ENCODE measurements at places on chromosomes 13 and 19.

- no peak for DNase-seq
Observed at GRCh38 chr13:98274921-98275487, 97.9 kb upstream of the RNF113B start.

- DNase-seq: no peak
Observed at GRCh38 chr19:35083691-35084508, 31.7 kb upstream of the FXYD3 start.

DNA sequence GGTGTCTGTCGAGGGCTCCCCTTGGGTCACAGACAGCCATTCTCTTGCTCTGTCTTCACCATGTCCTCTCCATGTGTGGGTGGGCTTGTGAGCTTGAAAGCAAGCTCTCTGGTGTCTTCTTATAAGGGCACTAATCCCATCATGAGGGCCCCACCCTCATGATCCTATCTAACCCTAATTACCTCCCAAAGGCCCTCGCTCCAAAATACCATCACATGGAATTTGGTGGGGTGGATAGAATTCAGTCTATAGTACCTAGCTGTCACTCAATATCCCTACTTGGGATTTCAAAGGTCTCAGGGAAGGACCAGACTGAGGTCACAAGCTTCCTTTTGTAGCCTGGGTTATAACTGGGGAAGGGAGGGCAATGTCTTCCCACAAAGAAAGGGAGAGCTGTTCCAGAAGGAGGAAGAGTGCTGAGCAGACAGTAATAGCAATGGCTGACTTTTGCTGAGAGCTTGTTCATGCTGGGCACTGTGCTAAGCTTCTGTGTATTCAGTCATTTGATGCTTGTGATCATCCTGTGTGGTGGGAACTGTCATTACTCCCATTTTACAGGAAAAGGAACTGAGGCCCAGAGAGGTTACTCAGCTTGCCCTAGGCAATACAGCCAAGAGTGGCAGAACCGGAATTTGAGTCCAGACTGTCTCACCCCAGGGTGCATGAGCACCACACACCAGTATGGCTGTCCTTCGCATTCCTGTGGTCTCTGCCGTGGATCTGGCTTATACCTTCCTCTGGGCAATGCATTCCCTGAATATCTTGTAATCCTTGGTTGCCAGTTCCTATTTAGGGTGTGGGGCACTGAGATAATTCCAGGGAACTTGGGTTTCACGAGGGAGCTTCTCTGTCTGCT, 8.2 kb downstream of the FXYD5 start:
- DNase-seq: no peak

DNA sequence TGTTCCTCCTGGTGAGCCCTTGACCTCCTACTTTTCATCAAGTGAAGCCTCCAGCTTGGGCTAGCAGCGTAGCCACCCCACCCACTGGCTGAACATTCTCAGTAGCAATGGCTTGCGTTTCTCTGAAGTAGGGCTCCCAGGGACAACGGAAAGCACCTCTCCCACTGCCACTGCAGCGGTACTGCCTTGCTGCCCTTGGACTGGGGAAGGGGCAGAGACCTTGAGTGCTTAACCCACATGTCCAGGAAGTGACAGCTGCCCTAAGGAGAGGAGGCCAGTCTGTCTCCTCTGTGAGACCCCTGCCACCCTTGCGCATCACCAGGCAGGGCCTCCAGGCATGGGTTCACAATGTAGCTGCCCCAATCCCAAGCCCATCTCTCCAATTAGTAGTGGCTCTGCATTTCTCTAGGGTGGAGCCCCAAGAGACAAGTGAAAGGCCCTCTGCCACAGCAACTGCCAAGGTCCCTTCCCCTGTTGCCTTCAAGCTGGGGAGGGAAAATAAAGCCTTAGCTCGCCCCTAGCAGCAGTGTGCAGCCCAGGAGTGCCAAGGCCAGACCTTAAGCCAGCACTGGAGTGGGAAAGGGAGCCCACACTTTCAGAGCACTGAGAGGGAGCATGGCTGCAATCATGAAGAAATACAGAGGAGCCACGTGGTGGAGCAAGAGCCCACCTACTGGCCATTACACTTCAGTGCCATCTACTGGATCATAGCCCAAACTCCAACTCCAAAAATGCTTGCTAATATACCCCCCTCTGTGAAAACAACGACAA, 175.9 kb upstream of the TRPC4 start:
- DNase-seq: no peak

DNA sequence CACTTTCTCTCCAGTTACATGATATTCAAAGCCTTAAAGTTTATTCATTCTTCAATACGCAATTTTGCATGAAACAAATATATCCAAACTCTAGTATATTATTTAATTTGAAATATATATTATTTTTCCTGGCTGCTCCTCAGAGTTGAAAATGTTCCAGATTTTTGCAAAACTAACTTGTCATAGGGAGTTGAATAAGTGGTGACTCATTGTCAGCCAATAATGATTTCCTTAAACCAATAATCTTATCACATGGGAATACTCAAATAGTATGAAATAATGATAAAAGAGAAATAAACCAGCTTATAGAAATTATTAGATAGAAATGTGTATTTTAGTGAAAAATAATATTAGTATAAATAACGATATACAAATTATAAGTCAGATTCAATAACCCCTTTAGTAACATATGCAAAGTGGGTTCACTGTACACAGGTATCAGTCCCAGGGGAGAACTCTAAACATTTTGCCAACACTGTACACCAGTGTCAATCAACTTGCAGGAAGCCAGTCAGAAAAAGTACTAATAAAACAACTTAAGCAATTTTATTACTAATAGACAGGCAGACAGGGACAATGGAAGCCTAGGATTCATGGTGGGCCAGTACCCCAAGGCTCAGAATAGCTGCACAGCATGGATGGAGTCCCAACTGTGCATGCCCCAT, 222.6 kb upstream of the KLHL1 start:
- DNase-seq: no peak

DNA sequence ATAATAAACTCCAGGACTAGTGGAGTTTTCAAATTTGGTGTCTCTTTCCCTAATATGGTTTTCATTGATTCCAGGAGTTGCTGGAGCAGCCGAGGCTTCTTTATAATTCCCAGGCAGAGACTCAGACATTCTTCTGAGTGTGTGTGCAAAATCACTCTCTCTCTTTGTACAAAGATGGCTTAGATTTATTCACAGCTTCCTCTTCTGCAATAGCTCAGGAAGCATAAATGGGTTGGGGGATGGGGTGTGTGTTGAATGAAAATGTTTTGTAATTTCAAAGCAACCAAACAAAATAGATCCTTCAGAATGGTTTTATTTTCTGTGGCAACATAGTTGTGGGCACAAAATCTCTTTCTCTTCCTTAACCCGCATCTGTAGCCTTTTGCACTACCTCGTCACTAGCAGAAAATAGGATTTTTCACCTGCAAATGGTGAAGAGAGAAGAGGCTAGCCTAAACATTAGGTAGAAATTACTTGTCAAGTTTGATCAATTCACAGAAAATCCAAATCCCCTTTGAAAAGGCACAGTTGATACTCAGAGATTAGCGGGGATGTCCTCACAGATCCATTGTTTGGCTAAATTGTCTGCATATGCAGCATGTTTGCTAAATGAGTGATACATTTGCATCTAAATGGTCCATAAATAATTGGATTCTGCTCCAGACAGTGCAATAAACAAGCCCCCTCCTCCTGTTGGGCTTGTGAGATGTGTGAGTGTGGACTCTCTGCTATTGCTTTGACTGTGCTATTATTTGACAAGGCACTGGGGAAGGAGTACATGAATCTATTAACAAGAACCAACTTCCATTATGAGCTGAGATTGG, 66.7 kb downstream of the CBY2 start:
- no peak for DNase-seq

DNA sequence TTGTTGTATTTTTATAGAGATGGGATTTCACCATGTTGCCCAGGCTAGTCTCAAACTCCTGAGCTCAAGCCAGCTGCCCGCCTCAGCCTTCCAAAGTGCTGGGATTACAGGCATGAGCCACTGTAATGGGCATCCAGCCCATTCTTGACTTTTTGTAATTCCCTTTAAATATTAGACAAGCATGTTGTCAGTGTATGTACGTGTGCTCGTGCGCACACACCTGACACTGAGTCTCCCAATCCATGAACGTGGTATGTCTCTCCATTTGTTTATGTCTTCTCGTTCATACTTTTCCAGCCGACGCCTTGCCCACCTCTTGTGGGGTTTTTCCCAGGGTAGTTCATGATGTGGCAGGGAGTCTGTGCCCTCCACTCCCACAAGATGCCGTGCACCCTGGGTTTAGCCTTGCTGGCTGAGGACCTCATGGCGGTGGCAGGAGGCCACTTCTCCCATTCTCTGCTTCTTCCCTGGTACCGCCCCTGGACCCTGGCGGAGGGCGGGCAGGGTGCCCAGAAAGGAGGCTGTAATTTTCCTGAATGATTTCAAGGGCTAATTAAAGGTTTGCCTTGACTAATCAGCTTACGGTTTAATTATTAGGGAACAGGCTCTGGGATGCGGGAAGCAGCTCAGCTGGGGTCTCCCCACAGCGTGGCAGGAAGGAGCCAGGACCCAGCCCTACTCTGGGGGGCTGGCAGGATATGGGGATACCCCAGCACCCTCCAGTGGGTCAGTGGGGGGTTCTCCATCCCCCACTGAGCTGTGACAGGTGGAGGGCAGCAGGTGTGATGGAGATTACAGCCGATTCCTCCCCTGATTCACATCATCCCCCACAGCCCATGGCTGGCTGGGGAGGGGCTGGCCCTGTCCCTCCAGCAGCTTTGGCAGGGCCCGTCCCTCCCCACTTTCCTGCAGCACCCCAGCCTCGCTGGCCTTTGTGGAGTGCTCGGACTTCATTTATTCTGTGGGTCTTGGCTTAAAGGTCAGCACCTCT, 12.9 kb downstream of the PAK4 start:
- no peak for DNase-seq

Measured in liver (tissue), 10 donors.